Activated CD8-positive, alpha-beta memory T cell treated with anti-CD3 and anti-CD28 coated beads, Interleukin-2, amount 10 ng/mL, durations not matched to agents 7 days and 5 days (primary cell): ENCODE measurements at places on chromosomes 1 and 21. TPM values are rescaled to one million over a fixed set of nuclear protein-coding genes. Genes with fewer than 3 reads are reported as not detected.
A peak's percentile ranks its signal among the peaks of the same experiment; 100 is the strongest.

GRCh38 chr1:32345289-32345827 is 9.3 kb upstream of the MARCKSL1 start:
- no peak for DNase-seq

- DNase-seq: no peak
These were observed 7.6 kb downstream of the SIPA1L2 start for GRCh38 chr1:232622378-232622777.

- no peak for DNase-seq
These were observed 64.8 kb downstream of the EPHB2 start for GRCh38 chr1:22775478-22775877.

GRCh38 chr1:67735806-67736627 is 51.0 kb downstream of the GADD45A start:
- DNase-seq: peak; percentile 65

DNA sequence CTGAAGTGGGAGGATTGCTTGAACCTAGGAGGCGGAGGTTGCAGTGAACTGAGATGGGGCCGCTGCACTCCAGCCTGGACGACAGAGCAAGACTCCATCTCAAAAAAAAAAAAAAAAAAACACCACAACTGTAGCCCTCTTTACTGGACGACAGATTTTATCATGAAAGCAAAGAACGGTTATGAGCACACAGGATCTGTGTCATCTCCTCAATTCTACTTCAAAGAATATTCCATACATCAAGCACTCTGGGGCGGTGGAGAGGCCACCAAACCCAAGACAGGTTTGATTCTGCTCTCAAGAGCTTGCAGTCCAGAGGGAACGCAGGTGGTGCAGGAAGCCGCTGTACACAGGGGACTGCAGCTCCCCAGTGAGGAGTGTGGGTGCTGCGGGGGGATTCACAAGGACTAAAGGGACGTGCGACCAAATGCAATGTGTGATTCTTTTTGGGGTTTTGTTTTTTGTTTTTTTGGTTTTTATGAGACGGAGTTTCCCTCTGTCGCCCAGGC is 110.1 kb downstream of the SPSB1 start:
- DNase-seq: no peak

DNA sequence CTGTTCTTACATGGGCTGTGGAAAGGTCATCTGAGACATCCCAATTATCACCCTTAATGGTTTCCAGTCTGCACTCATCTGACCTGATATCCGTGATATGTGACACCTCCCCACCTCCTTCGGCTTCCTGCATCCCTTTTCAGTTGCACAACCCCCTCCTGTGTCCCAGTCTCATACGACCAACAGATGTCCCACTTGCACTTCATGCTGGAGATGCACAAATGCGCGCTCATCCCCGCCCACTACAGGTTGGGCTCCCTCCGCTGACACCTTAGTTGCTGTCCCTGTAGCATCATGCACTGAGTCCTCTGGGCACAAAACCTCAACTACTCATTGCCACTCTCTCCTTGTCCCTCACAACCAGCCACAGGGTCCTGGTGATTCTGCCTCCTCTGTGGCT is 94.4 kb downstream of the MIS18A start:
- DNase-seq: no peak

DNA sequence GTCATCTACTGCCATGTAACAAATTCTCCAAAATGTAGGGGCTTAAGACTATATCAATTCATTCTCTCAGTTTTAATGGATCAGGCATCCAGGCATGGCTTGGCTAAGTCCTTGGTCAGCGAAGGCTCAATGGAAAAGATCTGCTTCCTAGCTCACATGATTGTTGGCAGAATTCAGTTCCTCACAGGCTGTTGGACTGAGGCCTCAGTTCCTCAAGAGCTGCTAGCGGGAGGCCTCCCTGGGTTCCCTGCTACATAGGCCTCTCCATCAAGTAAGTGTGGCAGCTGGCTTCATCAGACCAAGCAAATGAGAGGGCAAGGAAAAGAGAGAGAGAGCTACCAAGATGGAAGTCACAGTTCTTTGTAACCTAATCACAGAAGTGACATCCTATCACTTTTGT is 19.6 kb upstream of the EYA3 start:
- no peak for DNase-seq

DNA sequence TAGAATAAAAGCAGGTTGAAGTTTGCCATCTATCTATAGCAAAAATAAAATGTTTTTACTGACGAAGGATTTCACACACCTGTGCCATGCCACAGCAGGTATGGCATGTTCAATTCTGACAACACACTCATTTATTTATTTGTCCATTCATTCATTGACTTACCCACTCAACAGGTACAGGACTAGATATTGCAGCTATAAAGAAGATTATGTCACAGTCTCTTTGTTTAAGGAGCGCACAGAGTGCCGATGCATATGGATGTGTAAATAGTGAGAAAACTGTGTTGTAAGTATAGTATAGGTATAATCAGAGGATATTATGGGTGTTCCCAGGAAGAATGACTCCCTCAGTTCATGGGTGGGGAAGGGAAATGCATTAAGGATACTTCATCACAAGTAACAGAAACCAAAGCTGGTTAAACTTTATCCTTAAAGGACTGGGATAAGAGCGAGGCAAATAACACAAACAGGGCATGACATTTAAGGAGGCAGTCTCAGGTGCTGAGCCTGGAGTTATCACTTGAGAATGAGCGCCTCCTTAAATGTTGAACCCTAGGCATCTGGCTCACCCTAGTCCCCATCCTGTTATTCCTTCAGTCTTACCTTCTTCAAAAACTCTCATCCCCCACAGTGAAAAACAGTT is 7.9 kb upstream of the ZRANB2 start:
- DNase-seq: no peak

Gene CLCA1
- total RNA-seq: not detected

Gene GPR3
- total RNA-seq: 0.44 TPM

DNA sequence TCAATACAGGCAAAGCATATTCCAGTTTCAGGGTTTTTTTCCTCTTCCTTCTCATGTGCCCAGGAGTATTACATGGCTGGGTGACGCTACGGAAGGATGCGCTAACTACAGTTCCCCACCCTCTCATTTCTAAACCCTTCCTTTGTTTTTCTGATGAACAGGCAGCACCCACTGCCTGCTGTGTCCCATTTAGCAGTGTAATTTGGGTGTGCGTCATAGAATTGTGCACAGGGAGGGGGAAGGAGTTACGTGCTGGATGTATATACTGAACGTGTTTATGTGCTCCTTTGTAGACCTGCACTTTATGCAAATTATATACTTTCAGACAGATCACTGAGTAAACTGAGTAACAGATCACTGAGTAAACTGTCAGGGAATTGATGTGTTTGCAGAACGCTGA is 44.5 kb downstream of the ELAPOR1 start:
- DNase-seq: no peak

GRCh38 chr1:175318633-175319032 is 126.1 kb upstream of the KIAA0040 start:
- no peak for DNase-seq

DNA sequence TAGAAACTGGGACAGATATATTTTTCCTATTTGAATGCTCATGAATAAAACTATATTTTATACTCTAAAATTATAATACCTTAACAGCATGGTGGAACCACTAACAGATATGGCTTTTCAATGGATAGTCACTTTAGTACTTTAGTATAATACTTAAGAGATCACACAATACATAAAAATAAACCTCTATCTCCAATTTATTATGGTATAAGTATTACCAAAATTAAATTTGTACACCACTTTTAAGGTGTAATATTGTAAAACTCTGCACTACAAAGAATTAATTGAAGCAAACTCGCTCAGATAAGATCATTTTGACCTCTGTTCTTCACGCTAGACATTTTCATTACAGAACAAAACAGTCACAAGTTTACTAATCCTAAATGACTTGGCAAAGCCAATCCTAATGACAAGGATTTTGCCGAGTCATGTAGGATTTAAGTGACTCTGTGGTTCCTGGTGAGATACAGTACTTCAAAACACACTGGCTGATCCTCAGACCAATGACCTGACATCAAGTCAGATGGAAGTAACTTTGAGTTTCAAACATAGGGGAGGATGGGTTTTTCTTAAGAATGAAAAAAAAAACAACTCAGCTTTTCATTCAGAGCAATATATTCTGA is 200.6 kb downstream of the SMYD3 start:
- DNase-seq: no peak

Gene SMYD2
- 26.5 TPM for total RNA-seq

Gene TARBP1
- 40.0 TPM for total RNA-seq

DNA sequence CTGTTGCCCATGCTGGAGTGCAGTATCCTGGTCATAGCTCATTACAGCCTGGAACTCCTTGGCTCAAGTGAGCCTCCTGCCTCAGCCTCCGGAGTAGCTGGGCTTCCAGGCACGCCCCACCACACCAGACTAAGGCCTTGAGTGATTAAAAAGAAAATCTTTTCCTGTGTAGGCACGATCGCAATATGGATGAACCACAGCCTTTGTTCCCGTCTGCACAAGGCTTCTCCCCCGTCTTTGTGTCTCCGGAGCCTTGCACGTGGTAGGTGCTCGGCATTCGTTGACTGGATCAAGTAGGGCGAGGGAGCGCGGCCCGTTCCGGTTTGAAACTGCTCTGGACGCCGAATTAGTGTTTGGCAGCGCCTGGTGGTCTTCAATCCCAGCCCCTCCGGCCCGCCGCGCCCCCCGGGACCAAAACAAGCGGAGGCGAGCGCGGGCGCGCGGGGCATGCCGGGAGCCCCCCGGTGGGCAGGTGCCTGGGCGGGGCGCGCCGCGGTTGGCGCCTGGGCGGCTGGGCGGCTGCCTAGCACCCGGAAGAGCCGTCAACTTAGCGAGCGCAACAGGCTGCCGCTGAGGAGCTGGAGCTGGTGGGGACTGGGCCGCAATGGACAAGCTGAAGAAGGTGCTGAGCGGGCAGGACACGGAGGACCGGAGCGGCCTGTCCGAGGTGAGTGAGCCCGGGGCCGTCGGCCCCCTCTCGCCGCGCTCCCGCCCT is at the start of gene SFT2D2:
TSS of gene SFT2D2 (plus strand) at position 529 of the 715 bp plus-strand sequence. CDS start at position 605, 76 bp downstream.
- DNase-seq: peak; percentile 86

DNA sequence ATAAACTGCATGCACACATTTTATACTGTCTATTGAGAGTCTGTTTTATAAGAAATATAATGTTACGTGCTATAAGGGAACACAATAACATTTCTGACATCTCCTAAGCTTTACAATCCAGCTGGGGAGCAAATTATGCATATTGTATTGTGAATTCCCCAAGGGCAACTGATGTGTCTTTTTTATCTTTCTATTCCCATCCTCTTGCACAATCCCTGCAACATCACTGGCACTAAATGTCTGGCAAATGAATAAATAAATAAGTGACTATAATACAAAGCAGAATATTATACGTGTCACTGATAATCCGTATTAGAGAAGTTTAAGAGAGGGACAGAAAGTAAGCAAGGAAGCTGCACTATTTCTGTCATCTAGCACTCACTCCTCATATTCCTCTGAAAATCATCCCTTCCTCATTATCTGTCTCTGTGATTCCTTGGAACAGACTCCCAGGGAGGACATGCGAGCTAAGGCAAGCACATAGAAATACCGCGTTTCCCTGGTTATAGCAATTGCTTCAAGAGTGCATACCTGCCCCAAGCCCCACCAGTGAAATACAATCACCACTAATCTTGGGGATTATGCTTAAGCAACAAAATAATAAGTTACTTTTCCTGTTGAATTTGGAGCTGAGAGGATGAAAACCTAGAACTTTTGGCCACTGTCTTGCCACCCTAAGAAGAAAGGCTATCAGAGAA is 205.4 kb downstream of the SMYD3 start:
- no peak for DNase-seq

- DNase-seq: no peak
These were observed 30.6 kb downstream of the HYI start for GRCh38 chr1:43422995-43423671.

DNA sequence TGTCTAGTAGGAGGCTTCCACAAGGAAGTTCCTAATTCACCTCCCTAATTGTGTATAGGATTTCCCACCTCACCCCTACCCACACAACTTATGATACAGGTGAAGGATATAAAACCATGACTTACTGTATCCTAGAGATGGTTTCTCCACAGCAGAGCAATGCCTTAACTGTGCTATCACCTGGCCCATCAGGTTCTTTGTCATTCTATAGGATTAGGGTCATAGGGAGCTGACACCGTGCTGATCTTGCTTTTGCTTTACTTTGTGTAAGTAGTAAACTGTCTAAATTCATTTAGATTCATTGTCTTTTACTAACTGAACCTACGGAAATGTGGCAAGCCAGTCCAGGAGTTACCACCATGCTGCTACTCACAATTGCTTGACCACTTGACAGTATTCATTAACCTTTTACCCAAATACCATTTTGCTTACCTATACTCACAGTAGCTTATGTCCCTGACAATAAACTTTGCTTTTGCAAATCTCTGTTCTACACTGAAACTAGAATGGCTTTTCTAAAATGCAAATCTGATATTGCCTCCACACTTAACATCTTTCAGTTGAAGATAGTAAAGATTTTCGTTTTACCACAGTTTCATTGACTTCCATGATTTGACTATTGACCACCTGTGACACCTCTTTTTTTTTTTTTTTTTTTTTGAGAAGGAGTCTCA is 147.6 kb downstream of the IFI44 start:
- DNase-seq: no peak

DNA sequence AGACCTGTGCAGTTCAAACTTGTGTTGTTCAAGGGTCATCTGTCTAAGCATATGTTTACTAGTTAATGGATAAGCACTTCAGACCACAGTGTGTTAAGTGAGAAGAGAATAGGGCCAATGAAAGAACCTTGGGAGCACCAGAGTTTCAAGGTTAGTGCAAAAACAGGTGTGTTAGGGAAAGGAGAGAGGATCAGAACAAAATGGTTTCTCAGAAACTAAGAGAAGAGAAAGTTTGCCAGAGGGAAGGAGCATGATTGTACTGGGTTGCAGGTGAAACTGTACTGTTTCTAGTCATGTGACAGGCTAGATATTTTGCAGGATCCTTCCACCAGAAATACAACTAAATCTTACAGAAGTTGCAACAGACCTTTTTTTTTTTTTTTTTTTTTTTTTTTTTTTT is 23.3 kb downstream of the RPRD2 start:
- no peak for DNase-seq

Gene EVA1B
- 23.9 TPM for total RNA-seq

Gene ADGRL2
- not detected for total RNA-seq

Gene ERO1B
- 4.8 TPM for total RNA-seq

Gene CLK2
- 108 TPM for total RNA-seq

DNA sequence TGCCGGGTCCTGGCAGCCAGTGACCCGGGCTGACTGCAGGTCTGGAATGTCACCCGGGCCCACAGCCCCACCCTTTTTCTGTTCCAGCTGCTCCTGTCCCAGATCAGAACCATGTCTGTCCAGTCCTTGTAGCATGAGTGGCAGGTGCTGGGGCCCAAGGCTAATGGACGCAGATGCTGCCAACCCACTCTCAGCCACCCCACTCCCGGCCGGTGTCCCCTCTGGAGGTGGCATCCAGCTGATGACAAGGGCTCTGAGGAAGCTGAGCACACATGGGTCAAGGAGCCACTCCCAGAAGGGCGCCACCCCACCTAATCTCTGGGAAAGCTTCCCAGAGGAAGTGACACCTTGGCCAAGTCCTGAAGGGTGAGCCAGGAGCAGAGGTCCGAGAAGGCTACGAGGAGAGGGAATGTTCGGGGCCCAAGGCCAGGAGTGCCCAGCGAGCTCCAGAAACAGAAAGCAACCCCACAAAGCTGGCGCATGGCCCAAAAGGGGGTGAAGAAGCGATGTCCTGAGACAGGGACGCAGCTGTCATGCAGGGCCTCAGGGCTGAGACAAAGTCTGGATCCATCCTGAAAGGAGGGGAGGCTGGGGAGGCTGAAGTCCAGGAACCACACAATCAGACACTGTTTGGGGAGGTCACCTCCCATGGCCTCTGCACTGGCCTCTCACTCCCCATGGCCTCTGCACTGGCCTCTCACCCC is 39.5 kb downstream of the ACOT7 start:
- no peak for DNase-seq
